ENCODE measurements at places on chromosomes 1 and 21.
A peak's percentile ranks its signal among the peaks of the same experiment; 100 is the strongest.

DNA sequence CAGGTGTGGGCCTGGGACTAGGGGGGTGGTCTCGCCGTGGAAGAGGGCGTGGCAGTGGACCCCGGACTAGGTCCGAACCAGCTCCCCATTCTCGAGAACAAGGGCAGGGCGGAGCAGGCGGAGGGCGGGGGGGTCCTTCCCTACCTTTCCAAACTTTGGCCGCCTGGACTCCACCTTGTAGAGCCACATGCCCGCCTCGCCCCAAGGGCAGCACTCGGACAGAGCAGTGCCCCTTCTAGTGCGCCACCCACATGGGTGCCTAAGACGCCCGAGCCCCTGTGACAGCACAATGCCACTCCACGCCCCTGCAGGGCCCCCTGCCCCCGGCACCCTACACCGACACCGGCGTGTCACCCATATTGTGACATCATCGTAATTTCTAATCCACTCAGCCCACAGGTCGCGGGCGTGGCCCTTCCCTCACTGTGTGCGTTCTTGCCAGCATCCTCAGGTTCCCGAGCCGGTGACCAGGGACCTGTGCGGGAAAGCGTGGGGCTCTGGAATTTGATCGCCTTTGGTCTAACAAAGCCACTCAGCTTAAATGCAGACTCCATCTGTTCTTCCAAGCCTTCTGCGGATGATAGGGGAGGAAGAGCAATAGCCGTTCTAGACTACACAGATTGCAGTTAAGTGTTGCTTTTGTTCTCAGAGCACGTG, 553 bp upstream of the STMN1 start:
- no peak for DNase-seq

DNA sequence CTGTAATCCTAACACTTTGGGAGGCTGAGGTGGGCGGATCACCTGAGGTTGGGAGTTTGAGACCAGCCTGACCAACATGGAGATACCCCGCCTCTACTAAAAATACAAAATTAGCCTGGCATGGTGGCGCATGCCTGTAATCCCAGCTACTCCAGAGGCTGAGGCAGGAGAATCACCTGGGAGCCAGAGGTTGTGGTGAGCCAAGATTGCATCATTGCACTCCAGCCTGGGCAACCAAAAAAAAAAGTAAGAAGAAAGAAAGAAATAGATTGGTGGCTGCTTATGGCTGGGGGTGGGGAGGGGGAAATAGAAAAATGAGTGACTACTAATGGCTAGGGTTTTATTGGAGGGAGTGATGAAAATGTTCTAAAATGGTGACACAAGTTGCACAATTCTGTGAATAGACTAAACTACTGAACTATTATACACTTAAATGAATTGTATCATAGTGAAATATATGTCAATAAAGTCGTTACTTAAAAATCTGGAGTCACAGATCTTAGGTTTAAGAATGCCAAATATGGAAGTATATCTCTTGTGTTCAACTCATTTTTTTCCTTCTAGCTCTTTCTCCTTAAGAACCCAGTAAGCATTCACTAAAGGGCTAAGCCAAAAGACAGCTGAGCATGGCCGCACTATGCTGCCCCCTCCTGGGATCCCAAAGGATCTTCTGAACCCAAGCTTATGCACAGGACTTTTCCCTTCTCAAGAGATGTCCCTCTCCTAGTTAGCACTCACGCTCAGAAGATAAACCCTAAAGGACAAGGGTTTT, 3.2 kb upstream of the NPL start:
- DNase-seq = peak; percentile 11

- no peak for DNase-seq
These were observed 231.9 kb downstream of the SDCCAG8 start for GRCh38 chr1:243487649-243488227.

DNA sequence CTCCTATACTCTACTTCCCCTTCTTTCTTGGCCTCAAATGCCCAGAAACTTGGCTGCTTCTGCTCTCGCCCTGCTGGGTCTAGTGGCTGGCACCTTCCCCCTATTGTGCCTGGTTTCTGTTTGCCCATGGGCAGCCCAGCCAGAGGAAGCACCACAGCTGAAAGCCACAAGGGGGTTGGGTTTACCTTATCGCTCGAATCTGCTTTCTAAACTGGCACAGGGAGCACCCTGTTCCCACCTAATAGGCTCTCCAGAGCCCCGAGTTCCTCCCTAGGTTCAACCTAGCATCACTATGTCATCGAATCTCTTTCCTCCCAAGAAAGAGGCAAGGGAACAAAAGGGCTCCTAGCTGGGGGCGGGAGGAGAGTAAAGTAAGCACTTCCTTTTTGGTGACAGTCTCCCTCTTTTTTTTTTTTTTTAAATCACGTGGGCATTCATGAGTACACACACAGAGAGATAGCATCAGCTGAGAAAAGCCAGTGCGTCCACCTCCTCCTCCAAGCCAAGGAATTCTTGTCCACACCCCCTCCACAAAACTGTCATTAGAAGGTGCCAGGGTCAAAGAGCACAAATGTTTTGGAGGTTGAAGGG, 72.8 kb downstream of the PLEKHA6 start:
- DNase-seq = no peak

- DNase-seq = no peak
These were observed 275.6 kb upstream of the ADGRL2 start for GRCh38 chr1:81525085-81525484.

DNA sequence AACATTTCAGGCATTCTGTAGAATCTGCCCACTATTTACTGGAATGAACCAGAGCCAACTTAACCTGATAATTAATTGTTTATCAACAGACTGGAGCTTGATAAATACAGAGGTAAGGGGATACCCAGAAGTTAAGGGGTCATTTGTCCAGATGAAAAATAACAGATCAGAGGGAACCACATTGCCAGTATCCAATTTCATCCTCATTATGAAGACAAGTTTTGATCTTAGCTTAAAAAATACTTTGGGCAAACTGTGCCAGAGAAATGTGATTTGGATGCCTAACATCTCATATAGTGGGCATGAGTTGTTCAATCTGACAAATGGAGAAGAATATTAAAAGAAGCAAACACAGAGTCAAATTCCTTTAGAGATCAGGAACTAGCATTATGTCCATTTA, 63.7 kb downstream of the IFI44 start:
- DNase-seq = no peak

- no peak for DNase-seq
These were observed 3.2 kb downstream of the GJC2 start for GRCh38 chr1:228152918-228153258.

DNA sequence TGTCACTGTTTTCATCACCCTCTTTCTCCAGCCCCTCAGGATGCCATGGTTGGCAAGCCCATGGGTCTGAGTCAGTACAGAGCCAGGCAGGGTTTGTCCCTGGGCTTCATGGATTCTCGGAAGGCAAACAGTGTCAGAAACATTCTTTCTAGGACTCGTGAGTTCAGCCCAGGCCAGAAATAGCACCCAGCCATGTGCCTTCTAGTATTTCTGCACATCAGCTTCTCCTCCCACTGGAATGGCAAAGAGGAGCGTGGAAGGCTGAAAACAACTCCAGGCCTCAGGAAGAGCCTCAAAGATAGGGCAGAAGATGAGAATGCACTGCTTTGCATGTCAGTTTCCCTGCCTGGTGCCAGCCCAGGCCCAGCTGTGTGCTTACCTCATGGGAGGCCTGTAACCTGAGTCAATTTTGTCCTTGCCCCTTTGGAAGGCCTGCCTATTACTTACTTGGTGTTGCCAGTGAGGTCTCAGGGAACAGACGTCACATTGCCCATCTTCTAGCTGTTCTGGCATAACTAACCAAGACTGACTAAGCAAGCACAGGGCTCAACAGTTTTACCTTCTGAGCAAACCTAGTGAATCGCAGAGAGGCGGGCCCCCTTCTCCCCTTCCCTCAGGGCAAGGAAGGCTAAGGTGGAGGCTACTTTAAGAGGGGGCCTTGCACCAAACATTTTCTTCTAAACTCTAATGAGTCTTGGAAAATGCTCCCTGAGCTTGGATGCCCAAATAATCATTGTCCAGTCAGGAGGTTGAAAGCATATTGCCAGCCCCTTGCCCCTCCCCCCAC, 42.4 kb downstream of the GLUL start:
- DNase-seq = no peak

GRCh38 chr1:172700556-172700955, 41.7 kb downstream of the FASLG start:
- no peak for DNase-seq

GRCh38 chr21:33441489-33442477, 38.0 kb downstream of the TMEM50B start:
- DNase-seq = no peak

DNA sequence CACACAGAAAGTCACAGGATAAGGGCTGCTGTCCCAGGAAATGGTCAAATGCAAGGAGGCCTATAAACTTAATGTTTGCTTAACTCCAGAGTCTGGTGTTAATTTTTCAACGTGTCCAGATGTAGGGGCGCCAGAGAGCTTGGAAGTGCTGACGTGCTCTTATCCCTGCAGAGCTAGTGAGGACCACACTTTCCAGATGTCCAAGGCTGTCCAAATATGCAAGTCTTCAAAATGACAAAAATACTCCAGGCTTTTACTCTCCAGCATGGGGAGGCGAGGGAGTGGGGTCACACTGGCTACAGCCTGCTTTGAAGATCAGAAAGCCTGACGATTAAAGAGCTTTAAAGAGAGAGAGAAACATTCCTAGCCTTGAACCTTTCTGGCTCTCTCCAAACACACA, 57.6 kb downstream of the ABCA4 start:
- no peak for DNase-seq
